ENCODE measurements at places on chromosomes 5 and 9.

GRCh38 chr9:122215663-122216062, 13.1 kb downstream of the LHX6 start:
- no peak for DNase-seq

DNA sequence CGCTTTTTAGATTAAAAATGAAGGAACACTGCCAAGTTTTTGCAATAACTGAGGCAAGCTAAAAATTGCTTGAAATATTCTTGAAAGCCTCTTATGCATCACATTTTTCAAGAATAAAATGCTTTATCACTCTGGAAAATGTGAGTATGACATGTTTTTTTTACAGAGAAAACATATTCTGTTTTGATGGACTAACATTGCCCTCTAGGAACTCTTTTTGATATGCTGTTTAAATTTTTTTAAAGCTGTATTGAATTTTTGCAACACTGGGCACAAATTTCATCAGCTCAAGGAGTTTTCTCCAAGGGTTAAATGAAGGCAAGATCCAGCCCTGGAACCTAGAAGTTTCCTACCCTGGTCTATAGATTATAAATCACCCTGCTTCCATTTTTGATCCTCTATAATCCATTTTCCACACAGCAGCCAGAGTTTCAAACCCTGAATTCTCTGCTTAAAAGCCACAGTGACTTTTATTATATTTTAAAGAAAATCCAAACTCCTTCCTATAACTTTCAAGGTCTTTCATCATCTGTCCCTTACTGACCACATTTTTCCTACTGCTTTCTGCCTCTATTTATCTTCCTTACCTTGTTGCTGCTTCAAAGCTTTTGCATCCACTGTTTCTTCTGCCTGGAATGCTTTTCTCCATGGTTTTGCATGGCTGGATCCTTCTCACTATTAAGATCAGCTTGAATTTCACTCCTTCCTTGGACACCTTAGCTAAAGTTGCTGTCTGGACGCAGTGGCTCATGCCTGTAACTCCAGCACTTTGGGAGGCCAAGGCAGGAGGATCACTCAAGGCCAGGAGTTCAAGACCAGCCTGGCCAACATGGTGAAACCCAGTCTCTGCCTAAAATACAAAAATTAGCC, 60.9 kb downstream of the IL31RA start:
- DNase-seq = no peak

GRCh38 chr9:117725426-117725887, 21.3 kb downstream of the TLR4 start:
- no peak for DNase-seq

GRCh38 chr5:51202161-51202560, 181.1 kb upstream of the ISL1 start:
- no peak for DNase-seq

GRCh38 chr9:119052339-119053030, 316.8 kb downstream of the BRINP1 start:
- DNase-seq = no peak

DNA sequence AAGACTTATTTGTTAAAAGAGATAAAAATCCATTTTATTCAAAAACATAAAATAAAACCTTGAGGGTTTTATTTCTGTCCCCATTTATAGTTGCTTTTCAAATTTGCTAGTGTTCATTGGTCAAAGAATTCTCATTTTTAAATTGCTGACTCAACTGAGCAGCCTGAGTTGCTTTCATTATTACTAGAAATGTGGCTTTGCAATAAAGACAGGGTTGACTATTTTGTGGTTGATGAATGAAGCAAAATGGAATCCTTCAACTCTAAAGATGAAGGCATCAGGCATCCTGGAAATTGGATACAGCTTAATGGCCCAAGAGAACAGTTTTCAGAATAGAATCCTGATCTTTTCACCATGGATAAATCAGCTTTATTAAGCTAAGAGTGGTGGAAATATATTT, 23.9 kb upstream of the PPP3R2 start:
- no peak for DNase-seq

DNA sequence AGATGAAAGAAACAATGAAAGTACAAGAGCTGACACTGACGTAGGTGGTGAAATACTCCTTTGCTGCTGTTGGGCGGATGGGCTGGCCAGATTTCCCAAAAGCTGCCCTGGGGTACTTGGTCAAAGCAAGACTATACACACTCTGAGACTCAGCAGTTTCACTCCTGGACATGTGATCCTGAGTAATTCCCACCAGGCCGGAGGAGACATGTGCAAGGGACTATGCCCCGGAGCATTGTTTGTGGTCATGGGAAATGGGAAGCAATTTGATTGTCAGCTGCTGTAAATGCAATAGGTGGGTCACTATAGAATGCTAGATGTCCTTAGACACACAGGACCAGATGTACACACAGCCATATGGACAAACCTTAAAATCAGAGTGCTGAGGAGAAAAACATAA, 116.1 kb downstream of the DCP2 start:
- DNase-seq = no peak

- DNase-seq = no peak
These were observed 54.1 kb downstream of the AMBP start for GRCh38 chr9:114023961-114024360.

GRCh38 chr9:77575785-77576184, 72.3 kb downstream of the GNA14 start:
- DNase-seq = no peak

DNA sequence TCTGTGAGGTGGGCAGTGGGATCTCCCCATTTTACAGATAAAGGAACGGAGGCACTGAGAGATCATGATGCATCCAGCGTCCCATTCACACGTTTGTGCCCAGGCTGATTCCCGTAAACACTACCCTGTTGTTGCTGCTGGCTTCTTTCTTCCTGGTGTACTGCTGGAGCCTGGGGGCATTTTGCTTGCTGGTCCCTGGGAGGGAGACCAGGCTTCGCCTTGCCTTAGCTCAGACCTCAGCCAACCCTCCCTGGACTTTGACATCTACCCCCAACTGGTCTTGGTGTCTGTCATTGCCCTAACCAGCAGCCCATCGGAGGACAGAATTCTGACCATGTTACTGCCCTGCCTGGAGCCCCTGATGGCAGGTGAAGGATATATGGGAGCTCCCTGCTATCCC, 82.4 kb downstream of the ZNF618 start:
- DNase-seq = no peak

DNA sequence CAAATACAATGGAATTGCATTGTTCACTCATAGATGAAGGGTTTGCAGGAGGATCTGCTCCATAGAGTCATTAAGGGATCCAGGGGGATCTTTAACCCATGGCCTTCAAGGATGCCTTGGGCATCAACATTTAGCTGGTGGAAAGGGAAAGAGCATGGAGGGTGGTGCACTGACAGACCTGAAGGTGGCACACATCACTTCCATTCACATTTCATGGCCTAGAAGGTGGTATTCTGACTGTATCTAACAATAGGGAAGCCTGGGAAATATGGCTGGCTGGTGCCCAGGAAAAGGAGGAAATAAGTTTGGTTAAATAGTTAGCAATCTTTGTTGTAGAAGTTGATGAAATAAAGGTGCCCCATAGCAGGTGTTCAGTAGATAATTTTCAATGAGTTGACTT, 230.2 kb downstream of the CD180 start:
- no peak for DNase-seq

DNA sequence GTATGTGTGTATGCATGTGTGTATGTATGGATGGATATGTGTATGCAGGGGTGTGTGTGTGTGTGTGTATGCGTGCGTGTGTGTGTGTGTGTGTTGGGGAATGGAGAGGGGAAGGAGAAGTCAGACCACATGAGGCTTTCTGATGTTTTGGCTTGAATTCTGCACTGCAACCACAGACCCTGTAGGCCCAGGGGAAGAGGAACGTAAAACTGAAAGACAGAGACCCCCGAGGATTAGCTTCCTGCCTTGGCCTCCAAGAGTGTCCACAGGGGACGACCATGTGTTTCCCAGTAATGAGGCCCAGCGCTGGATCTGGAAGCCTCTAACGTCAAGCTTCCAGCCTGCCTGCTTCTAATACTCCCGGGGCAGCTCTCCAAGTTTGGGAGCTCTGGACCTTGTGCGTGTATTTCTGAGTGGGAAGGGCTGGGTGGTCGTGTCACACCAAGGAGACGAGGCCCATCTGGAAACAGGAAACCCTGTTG, 5.8 kb downstream of the DCANP1 start:
- no peak for DNase-seq

GRCh38 chr5:18465833-18466681, 831.8 kb downstream of the TAF11L14 start:
- DNase-seq = no peak

- DNase-seq = no peak
These were observed 17.5 kb downstream of the ADRA1B start for GRCh38 chr5:159933531-159934485.

- DNase-seq = no peak
These were observed 30.0 kb downstream of the ZNF366 start for GRCh38 chr5:72477176-72477575.

- DNase-seq = no peak
These were observed 80.7 kb upstream of the TNFAIP8 start for GRCh38 chr5:119275146-119275545.

DNA sequence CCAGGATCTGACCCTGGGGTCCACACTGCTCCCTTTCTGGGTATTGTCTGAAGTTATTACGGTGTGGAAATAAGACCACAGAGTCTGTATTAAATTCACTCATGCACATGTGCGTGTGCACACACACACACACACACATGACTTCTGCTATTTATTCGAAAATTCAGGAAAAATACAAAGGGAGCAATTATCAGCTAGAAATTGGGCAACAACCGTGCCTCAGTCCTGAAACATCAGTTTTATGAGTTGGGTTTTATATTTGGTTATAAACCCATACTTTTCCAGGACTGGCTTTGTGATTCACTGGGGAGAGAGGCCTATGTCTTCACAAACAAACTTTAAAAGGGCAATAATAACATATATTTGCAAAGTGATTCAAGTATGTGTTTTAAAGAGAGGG, 90.2 kb downstream of the ANGPTL2 start:
- no peak for DNase-seq

DNA sequence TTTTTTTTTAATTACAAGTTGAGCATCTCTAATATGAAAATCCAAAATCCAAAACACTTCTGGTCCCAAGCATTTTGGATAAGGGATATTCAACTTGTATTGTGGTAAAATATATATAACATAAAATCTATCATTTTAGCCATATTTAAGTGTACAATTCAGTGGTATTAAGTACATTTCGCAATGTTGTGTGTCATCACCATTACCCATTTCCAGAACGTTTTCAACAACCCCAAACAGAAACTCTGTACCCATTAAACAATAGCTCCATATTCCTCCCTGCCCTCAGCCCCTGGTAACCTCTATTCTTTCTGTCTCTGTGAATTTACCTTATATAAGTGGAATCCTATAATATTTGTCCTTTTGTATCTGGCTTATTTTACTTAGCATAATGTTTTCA, 24.9 kb downstream of the TICAM2 start:
- no peak for DNase-seq

DNA sequence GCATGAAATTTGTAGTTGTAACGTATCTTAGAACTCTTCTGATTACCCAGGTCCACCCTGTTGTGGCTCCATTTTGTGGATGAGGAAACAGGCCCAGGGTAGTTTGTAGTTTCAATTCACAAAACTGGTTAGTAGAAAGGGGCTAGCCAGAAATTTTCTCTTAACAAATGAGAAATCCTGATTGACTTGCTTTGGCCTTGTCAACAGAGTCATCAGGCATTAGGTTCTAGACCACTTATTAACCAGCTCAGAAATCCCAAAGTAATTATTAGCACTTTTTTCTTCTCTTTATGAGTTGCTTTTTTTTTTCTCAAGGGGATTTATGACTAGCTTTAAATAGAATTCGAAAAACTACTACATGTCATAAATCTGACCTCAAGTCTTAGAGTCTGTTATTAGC, 160.2 kb downstream of the SH3GL2 start:
- no peak for DNase-seq

GRCh38 chr9:121577166-121577565, 74.3 kb upstream of the DAB2IP start:
- DNase-seq = no peak

GRCh38 chr9:133593587-133594253, 15.5 kb downstream of the FAM163B start:
- DNase-seq = no peak

DNA sequence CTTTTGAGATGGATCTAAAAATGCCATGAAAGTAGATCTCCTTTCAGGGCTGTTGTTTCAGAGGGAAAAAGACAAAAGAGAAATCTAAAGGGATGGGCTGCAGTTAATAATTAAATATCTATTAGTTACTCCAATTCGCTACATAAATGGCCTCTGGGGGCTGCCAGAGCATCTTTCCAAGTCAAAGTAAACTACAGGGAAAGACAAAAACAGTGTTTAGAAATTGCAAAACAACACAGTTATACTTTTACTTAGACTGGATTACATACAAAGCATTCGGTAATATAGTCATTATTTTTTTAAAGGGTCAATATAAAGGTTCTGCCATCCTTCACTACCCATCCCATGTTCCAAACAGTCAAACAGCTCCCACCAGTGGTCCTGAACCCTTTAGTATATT, 853.5 kb upstream of the DMAC1 start:
- no peak for DNase-seq

DNA sequence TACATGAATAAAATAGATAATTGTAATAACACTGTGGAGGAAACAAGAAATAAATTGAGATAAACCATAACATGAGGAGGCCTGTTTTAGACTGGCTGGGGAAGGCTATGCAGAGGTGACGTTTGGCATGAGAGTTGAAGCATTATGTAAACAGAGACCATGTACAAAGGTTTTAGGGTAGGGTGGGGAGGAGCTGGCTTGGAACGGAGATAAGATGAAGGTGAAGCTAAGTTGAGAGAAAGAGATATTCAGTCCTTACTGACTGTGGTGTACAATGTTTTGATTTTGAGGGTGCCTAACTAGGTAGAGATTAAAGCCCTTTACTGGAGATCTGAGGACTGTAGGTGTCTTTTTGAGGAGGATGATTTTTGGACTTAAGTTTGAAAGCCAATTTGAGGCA, 17.8 kb downstream of the MAN2A1 start:
- DNase-seq = no peak

GRCh38 chr5:172770675-172771438, at the start of gene DUSP1:
DUSP1 (minus strand) TSS chr5:172771195; CDS start chr5:172770952, 243 bp downstream.
- DNase-seq = peak; percentile 98

- no peak for DNase-seq
These were observed 1.6 kb upstream of the TMEM141 start for GRCh38 chr9:136789523-136789937.

- DNase-seq = peak; percentile 56
These were observed 570 bp downstream of the CREBRF start for GRCh38 chr5:173056783-173057061.

GRCh38 chr5:176754376-176754973, 55.9 kb upstream of the UNC5A start:
- no peak for DNase-seq

- no peak for DNase-seq
These were observed at the start of gene SUSD1 for GRCh38 chr9:112174965-112175795. SUSD1 (minus strand) TSS chr9:112175297; CDS start chr9:112175235, 62 bp downstream.

GRCh38 chr9:83935276-83935935, 14.2 kb upstream of the KIF27 start:
- DNase-seq = no peak

DNA sequence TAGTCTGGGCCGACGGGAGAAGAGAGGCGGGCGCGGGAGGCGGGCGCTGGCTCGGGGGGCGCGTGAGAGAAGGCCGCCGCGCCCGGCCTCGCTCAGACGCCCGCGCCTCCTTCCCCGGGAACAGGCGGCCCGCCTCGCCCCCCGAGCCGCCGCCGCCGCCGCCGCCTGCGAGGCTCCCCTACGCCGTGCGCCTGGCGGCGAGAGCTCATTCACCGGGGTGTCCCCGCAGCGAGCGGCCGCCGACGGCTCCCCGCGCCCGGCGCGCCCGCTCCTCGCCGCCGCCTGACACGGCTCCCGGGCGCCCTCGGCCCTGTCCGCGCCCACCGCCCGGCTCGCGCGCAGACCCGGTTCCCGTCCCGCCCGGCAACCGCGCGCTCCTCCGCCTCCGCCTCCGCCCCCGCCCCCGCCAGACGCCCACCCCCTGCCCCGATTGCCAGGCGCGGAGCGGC, at the start of gene GNAQ:
TSS of gene GNAQ (minus strand) at position 368 of the 449 bp plus-strand sequence. CDS start 576 bp downstream, outside the sequence.
- no peak for DNase-seq
